ENCODE measurements at places on chromosomes 3 and 15. TPM values are rescaled to one million over a fixed set of nuclear protein-coding genes. Genes with fewer than 3 reads are reported as not detected.

- DNase-seq = no peak
These were observed 16.5 kb upstream of the FGF7 start for GRCh38 chr15:49406352-49407118.

Gene P2RY1
- 24.5 TPM for total RNA-seq

- DNase-seq = no peak
These were observed 183.6 kb downstream of the UACA start for GRCh38 chr15:70579766-70580165.

Gene SLC9C1
- not detected for total RNA-seq

Gene PPP2R3A
- 6.1 TPM for total RNA-seq

GRCh38 chr15:56838085-56838484, 80.4 kb upstream of the TCF12 start:
- no peak for DNase-seq

DNA sequence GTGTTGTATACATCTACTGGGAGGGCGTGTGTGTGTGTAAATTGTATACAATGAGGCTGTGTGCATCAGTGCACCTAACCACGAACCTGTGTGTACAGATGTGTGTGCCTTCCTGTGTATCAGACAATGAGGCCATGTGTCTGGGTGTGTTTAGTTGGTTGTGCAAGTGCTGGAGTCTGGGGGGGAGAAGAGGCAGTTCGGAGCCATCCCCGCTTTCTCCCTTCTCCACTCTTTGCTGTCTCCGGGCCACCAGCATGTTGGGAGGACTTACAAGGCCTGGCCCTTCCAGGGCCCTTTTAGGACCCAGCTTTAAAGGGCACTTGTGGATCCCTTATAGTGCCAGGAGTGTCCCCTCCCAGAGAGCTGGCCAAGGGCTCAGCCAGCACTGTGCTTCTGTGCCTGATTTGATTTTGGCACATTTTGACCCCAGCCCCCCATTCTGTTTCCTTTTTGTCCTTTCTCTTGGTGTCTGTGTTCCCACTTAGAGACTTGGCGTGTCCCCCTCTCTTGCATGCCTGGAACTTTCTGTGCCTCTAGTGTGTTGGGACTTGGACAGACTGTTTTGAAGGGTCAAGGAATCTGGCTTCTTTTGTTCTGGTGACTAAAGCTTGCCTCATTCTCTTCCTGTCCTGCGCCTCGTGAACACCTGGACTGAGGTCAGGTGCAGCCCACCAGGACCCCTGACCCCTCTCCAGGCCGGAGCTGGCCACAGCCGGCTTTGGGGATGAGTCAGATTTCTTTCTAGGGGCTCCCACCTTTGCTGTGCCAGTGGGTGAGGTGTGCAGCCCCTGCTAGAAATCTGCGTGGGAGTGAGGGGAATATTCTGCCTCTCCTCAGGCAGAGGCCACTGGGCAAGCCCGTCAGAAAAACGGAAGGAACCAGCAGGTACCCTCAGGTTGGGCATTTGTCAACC, 1.5 kb downstream of the CTDSPL start:
- peak; percentile 17 for DNase-seq

GRCh38 chr3:179528772-179529171, 34.0 kb upstream of the ACTL6A start:
- DNase-seq = peak; percentile 78

DNA sequence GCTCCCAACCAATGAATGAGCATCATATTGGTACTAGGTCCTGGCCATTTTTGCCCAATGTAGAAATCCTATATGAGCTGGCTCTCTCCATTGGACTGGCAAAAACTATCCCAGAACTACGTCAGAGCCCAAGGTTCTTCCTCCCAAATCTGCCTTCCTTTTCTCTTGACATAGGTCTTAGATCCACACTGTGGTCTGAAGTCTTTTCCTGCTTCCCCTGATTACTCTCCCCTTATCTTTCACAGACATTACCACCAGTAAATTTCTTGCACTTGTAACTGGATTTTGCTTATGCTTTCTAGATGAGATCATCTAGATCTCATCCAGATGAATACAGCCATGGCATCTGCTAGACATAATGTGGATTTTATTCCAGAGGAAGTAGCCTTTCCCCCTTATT, 141.2 kb upstream of the GADL1 start:
- no peak for DNase-seq

- DNase-seq = no peak
These were observed 78.1 kb downstream of the NR1D2 start for GRCh38 chr3:24023197-24023596.

DNA sequence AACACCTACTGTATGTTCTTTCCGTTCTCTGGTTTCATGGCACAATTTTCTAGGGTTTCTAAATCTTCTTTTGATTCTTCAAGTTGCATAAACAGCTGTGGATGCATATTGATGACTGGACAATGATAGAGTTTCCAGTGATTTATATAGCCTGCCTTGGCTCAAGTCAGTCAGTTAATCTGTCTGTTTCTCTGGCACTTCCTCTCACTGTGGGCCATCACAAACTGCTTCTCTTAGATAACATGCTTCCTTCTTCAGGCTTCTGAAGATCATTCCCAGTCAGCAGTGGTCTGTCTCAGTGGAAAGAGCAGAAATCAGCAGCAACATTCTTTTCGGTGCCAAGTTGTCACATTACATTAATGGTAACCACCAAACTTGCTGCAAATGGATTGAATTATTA, 207.2 kb downstream of the RYR3 start:
- DNase-seq = no peak

DNA sequence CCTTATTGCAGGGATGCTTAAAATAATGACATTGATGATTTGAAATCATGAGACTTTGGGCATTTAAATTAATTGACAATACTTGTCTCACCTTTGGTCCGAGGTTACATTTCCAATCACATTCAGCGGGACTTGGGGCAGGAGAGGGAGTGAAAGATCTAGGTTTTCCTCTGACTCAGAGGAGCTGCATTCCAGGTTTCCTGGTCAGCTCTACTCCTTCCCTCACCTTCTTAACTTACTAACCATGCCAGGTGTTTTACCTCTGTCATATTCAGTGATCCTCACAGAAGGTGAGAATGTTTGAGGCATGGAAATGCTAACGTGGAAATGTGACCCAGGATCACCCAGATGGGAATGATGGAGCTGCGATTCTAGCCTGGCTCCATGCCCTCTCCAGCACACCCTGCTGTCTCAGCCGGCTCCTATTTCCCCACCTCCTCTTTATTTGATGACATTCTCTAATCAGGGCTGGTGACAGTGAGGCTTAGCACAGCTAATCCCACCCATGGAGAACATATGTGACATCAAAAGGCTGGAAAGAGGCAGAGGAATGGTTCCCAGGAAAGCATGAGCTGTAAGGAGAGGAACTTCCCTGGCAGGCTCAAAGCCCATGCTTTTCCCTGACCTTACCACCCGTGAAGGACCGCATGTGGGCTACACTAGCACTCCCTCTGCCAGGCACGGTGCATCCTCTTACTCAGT, 38.7 kb downstream of the THSD4 start:
- DNase-seq = peak; percentile 75

GRCh38 chr15:74402873-74403587, 30.7 kb downstream of the SEMA7A start:
- DNase-seq = no peak

Gene IL17RB
- not detected for total RNA-seq

Gene SLC9A9
- total RNA-seq = 1.4 TPM

Gene ITIH1
- total RNA-seq = not detected

- DNase-seq = no peak
These were observed 182.4 kb downstream of the SV2B start for GRCh38 chr15:91282486-91282885.

DNA sequence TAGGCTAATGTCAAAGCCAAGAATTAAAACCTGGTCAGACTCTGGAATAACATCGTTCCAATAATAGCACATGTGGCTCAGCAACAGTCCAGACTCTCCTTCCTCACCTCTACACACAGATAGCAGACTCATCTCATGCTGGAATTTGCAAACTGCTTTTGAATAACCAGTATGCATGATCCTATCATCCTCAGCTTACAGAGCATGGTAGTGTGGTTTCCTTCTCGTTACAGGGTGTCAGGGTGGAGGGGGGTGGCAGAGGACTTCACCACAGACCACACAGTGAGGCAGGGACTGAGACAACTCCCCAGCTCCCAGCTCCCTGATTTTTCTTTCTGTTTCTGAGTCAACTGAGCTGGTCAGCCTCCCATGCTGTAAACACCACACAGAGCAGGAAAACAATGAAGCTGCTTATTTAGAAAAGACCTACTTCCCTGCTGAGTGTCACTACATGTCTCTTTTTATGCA, 101.6 kb downstream of the RPL22L1 start:
- no peak for DNase-seq

GRCh38 chr3:99579246-99579645, 59.1 kb upstream of the COL8A1 start:
- peak; percentile 58 for DNase-seq

Gene PPP1R14D
- not detected for total RNA-seq

Gene DAPK2
- 0.53 TPM for total RNA-seq

GRCh38 chr15:69462030-69462492, 9.4 kb downstream of the RPLP1 start:
- no peak for DNase-seq

- DNase-seq = peak; percentile 33
These were observed 1.6 kb downstream of the NKTR start for GRCh38 chr3:42601896-42602581.

Gene AHSG
- not detected for total RNA-seq

Gene BCL2A1
- total RNA-seq = 0.38 TPM

GRCh38 chr3:176351408-176351807, 845.9 kb downstream of the TBL1XR1 start:
- no peak for DNase-seq

Gene ROBO2
- 0.26 TPM for total RNA-seq

Gene CCR9
- not detected for total RNA-seq

GRCh38 chr3:166721466-166721865, 658.6 kb downstream of the ZBBX start:
- DNase-seq = no peak

DNA sequence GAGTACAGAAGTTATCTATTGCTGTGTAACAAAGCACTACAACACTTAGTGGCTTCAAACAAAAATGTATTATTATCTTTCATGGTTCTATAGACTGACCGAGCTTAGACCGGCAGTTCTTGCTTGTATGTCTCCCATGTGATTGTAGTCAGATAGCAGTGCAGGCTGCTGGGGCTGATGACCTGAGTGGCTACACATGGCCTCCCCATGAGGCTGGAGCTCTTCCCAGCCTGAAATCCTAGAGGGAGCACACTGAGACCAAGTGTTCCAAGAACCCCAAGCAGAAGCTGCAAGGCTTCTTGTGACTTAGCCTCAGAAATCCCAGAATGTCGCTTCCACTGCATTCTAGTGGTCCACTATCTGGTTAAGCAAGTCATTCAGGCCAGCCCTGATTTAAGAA, 141.2 kb upstream of the TLE3 start:
- no peak for DNase-seq

DNA sequence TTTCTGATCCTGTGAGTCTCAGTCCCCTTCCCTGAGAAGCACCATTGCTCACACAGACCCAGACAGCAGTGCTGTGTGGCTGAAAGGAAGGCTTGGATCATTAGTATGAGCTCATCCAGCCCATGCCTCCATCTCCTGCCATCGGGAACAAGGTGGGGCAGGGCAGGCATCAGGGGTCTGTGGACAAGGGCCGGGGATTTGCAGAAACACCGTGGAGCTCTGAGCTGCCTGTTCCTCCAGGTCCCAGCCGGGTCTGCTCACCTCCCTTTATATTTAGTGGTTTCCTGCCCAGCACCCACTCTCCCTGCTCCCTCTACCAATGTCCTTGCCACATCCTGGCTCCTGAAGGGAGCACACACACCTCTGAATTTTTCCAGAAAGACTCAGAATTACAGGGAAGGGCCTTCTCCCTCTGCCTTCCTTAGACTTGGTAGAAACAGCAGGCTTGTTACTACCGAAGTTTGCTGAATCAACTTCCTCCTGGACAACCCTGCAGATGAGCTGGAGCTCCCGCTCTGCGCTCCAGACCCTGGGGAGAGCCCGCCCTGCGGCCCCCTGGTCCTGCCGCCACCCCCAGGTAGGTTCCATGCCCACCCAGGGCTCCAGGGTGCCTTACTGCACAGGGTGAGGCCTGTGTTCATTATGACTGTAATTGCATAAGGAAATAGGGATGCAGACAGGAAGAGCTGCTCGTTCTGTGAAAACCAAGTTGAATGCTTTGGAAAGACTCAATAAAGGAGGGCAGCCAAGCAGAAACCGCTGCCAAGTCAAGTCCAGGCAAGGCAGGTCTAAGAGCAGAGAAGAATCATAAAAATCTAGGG, 128.1 kb downstream of the NSMCE3 start:
- peak; percentile 58 for DNase-seq

Gene ENTPD3
- 8.4 TPM for total RNA-seq

DNA sequence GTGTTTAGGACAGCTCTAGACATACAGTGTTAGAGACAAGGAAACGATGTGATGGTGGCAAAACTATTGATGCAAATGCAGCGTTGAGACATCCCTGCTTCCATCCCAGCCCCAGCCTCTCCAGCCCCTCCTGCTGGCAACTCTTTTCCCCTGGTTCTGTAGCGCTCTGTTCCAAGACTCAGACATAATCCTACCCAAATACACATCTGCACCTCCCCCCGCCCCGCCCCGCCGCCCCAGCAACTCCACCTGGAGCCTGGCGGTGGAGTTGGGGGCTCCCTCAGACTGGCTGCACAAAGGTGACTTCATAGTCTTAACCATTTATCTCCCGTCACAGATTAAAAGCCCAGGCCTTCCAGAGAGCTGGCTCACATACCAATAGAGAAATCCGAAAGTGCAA, 7.2 kb upstream of the SEC22A start:
- peak; percentile 45 for DNase-seq

GRCh38 chr15:53448232-53449015, 311.0 kb downstream of the WDR72 start:
- DNase-seq = no peak

DNA sequence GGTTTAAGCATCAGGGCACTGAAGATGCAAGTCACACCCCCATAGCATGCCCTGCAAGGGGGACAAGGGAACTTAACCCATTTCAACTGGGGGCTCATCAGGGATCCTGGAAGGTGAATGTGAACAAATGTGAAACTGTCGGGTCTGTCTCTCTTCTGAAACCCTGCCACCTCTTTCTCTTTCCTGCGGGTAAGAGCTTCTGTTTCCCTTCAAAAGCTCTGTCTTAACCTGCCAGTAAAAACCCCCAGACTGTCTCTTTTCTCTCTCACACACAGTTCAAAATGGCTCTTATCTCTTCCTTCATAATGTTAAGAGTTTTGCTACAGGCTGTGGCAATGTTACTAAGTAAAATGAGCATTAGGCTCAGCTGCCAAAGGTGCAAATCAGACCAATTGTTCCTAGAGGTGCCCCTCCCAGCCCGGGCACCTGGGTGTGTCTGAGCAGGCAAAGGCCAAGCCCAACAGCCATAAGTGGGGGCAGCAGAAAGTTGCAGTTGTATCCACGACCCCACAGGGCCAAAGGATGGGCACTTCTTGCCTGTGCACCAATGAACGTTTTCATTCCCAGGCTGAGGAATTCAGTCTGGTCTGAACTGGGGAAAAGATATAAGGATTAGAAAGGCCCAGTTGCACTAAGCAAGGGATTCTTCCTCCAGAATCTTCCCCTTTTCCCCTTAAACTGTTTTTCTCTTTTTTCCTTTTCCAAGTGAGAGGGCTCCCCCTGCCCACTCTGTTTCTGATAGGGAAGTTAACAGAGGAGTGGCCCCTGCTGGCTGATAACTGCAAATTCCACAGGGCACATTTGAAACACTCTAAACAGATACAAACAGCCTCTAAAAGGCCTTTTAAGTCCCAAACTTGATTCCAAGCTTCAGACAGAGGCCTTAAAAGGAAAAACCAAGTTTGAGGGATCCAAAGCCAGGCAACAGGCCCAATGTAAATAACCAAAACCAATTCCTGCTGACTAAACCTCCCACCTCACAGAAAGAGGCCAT, 113.8 kb upstream of the EPHA6 start:
- DNase-seq = no peak

Gene ZNF80
- not detected for total RNA-seq
